Endothelial cell (in vitro differentiated cells): ENCODE measurements at places on chromosomes 12 and 14. TPM values are rescaled to one million over a fixed set of nuclear protein-coding genes. Genes with fewer than 3 reads are reported as not detected.

DNA sequence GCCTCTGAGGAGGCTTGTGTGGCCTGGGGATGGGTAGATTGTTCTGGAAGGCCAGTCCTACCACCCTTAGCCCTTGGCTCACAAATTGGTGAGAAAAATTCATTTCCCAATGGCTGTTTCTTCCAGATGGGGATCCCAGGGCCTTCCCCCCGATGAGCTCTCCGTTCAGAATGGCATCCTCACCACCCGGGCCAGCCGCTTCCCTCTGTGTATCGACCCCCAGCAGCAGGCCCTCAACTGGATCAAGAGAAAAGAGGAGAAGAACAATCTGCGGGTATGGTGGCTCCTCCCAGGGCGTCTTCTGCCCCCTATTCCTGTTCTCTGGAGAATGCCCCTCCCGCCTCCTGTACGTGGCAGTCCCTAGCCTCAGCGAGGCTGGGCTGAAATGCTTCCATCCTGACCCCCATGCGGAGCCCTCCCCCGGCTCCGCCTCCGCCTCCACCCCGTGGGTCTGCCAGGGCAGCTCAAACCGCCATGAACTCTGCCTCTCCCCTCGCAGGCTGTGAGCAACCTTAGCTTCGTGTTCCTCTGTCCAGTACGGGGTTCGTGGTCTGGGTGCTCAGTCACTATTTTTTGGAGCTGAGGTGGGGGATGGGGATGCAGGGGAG is 57.8 kb downstream of the CCDC92 start:
- H3K36me3 ChIP-seq: no peaks in the 10 kb centered on the region
- peaks cover 7% of the 10 kb centered on the region for H3K27me3 ChIP-seq
- no peak overlapping the region for H3K27ac ChIP-seq
- H3K4me3 ChIP-seq: no peak overlapping the region

DNA sequence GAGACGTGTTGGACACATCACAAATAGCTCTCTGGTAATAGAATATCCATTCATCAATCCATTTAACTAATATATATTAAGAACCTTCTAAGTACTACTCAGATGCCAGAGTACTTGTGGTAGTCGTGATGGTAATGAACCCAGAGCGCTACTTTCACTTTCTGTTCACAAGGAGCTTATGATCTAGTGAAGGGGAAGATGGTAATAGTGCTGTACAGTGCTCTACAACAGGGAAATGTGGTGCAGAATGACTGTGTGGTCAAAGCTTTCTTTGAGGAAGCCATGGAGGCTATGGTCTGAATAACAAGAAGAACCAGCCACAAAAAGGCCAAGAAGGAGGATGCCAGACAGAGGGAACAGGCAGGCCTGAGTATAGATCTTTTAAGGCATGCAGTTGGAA is 212.0 kb downstream of the PTPRO start:
- no peak overlapping the region for H3K4me3 ChIP-seq

DNA sequence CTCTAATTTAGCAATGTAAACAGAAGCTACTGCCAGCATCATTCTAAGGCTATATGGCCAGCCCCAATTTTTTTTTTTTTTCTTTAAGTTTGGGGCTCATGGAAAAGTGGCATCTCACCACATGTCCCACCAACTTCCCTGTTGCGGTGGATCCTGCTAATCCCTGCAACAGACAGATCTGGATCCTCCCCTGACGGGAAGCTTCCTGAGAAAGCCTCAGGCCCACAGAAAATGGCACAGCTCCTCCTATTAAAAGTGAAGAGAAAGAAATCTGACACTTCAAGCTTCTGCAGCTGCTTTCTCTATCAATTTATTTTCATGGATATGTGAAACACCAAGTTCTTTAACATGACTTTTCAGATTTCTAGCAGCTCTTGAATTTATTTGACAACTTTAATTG is 433.8 kb upstream of the DCN start:
- H3K27ac ChIP-seq: no peak overlapping the region
- peaks cover 2% of the 10 kb centered on the region for H3K27me3 ChIP-seq
- no peak for DNase-seq
- no peaks in the 10 kb centered on the region for H3K36me3 ChIP-seq
- H3K4me1 ChIP-seq: no peaks in the 10 kb centered on the region

DNA sequence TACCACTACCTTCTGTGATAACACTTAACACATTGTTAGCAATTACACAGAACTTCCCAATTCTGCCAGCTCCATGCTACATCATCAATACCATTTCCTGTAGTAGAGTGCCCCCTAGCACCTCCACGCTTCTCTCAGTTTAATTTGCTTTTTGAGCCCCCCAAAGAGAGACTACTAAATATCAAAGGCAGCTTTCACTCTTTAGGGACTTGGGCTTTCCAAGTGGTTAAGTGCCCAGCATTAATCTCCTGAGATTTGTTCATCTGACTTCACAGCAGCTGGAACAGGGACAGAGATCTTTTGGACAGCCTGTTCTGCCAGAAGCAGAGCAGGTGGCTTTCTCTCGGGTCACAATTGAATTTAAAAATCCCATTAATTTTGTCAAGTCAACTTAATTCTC is 954.9 kb downstream of the DIO2 start:
- no peaks in the 10 kb centered on the region for H3K36me3 ChIP-seq
- no peaks in the 10 kb centered on the region for H3K4me1 ChIP-seq
- no peak overlapping the region for H3K27ac ChIP-seq
- H3K27me3 ChIP-seq: no peaks in the 10 kb centered on the region
- DNase-seq: no peak

DNA sequence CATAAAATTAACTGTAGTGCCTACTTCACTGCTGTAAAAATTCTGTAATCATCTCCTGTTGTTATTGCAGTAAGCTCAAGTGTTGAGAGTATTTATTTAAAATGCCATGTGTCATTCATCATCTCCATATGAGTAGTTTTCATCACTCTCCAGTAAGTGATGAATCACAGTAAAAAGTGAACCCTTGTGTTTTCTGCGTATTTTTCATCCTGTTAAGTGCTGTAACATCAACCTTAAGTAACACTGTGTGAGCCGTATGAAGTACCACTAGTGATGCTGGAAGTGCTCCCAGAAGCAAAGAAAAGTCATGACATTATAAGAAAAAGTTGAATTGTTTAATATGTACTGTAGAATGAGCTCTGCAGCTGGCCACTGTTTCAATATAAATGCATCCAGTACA is 55.4 kb downstream of the SLCO1B3 start:
- DNase-seq: no peak
- no peak overlapping the region for H3K27ac ChIP-seq
- H3K36me3 ChIP-seq: no peaks in the 10 kb centered on the region
- no peak overlapping the region for H3K4me3 ChIP-seq
- H3K27me3 ChIP-seq: no peaks in the 10 kb centered on the region

The ADSS1 gene
- 6.1 TPM for total RNA-seq

The SLCO1A2 gene
- 2.1 TPM for total RNA-seq

GRCh38 chr14:89036371-89036770 is 211.9 kb downstream of the TTC8 start:
- H3K27ac ChIP-seq: no peak overlapping the region
- no peak for DNase-seq
- no peaks in the 10 kb centered on the region for H3K36me3 ChIP-seq
- peaks cover 4% of the 10 kb centered on the region for H3K4me1 ChIP-seq
- H3K27me3 ChIP-seq: peaks cover 2% of the 10 kb centered on the region

DNA sequence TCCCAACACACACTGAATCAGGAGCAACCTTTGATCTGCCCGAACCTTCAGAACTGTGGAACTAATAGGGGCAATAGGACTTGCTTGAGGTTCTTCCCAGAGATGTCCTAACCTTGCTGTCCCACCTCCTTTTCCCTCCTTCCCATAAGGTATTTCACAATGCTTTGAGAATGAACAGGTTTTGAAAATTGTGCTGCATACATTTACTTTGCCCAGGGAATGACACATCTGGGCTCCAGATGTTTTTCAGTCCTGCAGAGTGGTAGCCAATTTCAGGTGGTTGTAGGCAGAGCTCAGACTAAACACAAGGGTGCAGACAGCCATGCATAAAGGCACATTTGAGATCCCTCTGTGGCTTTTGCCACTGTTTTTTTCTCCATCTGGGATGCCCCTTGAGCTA is 206.7 kb upstream of the PWP1 start:
- no peak for DNase-seq
- H3K4me1 ChIP-seq: no peaks in the 10 kb centered on the region
- H3K4me3 ChIP-seq: no peak overlapping the region
- H3K36me3 ChIP-seq: no peaks in the 10 kb centered on the region
- peaks cover 2% of the 10 kb centered on the region for H3K27me3 ChIP-seq

DNA sequence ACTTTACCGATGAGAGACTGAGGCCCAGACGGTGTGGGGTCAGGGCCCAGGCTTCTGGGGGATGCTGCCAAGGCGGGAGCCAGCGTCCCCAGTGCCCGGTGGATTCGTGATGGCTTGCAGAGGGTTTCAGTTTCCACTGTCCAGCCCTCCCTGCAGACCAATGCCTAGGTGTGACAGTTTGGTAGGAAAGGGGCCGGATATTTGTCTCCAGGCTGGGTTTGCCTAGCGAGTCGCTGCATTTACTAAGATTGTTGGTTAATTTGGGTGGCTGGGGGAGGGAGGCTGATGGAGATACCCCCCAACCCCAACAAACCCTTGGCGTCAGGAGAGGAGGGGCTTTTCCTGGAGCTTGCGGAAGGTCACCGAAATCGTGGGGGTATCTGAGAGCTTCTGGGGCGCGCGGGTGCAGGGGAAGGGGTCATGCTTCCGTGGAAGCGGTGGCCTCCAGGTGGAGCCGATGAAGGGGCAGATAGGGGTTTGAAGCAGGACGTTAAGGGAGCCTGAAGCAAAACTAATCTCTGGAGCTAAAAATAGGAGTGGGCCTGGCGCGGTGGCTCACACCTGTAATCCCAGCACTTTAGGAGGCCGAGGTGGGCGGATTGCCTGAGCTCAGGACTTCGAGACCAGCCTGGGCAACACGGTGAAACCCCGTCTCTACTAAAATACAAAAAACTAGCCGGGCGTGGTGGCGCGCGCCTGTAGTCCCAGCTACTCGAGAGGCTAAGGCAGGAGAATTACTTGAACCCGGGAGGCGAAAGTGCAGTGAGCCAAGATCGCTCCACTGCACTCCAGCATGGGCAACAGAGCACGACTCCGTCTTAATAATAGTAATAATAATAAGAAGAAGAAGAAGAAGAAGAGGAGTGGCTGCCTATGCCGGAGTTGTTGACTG is 1.1 kb upstream of the CDC42BPB start:
- peaks cover 37% of the 10 kb centered on the region for H3K4me1 ChIP-seq
- peak overlapping the region; percentile 93 for H3K4me3 ChIP-seq
- H3K27me3 ChIP-seq: peaks cover 7% of the 10 kb centered on the region
- H3K36me3 ChIP-seq: peaks cover 15% of the 10 kb centered on the region

DNA sequence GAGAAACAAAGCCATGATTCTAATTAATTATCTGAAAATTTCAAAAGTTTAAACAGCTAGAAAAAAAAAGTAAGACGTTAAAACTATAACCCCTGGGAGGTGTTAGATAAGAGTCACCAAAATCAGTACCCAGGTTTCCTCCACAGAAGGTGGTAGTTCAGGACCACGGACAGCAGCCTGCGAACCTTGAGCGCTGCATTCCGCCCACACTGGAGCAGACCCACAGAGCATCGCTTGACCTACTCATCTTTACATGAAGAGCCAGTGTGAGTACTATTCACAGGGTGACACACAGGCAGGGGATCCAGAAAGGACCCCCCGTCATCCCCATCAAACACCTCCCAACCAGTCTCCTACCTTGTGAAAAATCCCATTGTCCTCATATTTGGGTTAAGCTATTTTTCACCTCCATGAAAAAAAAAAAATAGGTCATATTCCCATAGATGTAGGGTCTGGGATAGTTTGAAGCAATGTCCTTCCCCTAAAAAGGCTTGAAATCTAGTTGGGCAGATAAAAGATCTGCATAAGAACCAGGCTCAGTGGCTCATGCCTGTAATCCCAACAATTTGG is 8.8 kb upstream of the CHGA start:
- no peak overlapping the region for H3K27ac ChIP-seq
- no peak overlapping the region for H3K4me3 ChIP-seq
- H3K36me3 ChIP-seq: no peaks in the 10 kb centered on the region
- H3K4me1 ChIP-seq: no peaks in the 10 kb centered on the region

- H3K27me3 ChIP-seq: no peaks in the 10 kb centered on the region
These were observed 11.9 kb upstream of the SH2B3 start for GRCh38 chr12:111393700-111394300.

- H3K4me1 ChIP-seq: no peaks in the 10 kb centered on the region
- no peak overlapping the region for H3K27ac ChIP-seq
- H3K4me3 ChIP-seq: no peak overlapping the region
- no peaks in the 10 kb centered on the region for H3K27me3 ChIP-seq
- DNase-seq: no peak
- H3K36me3 ChIP-seq: peaks cover 4% of the 10 kb centered on the region
These were observed 444.8 kb upstream of the SOX5 start for GRCh38 chr12:24394246-24394645.

DNA sequence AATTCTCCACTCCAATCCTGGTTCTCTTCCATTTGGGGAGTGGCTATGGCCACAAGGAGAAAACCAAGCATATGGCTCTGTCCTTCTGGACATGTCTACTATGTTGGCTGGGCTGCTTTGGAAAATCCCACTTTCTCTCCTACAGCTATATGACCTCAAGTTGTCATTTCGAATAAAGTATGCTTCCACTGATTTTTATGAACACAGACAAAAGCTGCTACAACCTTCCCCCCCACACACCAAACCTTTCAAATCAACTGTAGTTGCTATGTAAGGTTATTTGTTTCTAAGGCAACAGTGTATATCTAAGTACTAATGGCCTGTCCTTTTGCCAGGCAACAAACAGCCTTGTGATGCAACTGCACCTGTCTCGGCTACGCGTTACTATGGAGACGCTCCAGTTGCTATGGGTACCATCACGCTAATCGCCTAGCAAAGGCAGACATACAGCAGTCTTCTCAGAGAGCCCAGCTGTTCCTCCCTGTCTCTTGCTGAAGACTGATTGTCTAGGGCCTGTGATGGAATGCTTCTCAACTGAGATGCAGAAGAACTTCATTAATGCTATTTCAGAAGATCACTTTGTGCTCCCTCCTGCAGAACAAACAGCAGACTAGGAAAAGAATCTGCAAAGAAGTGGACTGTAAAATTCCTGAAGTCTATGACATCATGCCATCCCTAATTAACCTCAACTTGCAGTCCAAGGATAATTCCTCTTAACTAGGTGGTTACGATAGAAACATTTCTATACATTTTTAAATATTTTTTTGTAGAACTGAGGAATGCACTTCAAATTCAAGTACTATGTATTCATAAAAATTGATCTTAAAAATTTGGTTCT is 67.6 kb downstream of the FOXN3 start:
- no peak overlapping the region for H3K27ac ChIP-seq
- peak overlapping the region; percentile 34 for H3K4me3 ChIP-seq
- H3K4me1 ChIP-seq: peaks cover 37% of the 10 kb centered on the region
- peak; percentile 19 for DNase-seq
- peaks cover 32% of the 10 kb centered on the region for H3K36me3 ChIP-seq

The NRIP2 gene
- total RNA-seq: 0.13 TPM

The POC1B gene
- total RNA-seq: 22.7 TPM

DNA sequence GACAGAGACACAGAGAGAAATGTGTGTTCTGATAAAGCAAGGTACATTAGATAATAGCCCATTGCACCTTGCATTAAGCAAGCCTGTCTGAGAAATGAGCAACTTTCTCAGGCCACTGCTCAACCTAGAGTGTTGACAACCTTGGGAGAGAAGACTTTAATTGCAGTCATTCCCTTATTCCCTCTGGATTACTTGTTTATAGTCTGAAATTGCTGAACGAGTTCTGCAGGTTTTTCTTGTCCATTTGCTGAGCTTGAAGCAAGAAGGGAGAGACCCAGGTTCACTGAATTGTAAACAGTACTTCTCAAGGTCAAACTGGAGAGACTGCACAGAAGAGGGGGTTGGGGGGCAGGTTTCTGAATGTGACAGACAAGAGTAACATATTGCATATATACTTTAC is 159.4 kb upstream of the PLEKHG7 start:
- peaks cover 14% of the 10 kb centered on the region for H3K4me1 ChIP-seq
- H3K27me3 ChIP-seq: no peaks in the 10 kb centered on the region
- no peak overlapping the region for H3K27ac ChIP-seq
- no peak overlapping the region for H3K4me3 ChIP-seq
- no peaks in the 10 kb centered on the region for H3K36me3 ChIP-seq
- no peak for DNase-seq

The CATSPERB gene
- not detected for total RNA-seq
